Muscle of arm (tissue), 14 donors: ENCODE measurements at places on chromosomes 11 and 22.

- DNase-seq, result no peak
These were observed 33.2 kb downstream of the C11orf96 start for GRCh38 chr11:43975629-43976028.

- no peak for DNase-seq
These were observed 29.9 kb downstream of the TRPC6 start for GRCh38 chr11:101553891-101554292.

DNA sequence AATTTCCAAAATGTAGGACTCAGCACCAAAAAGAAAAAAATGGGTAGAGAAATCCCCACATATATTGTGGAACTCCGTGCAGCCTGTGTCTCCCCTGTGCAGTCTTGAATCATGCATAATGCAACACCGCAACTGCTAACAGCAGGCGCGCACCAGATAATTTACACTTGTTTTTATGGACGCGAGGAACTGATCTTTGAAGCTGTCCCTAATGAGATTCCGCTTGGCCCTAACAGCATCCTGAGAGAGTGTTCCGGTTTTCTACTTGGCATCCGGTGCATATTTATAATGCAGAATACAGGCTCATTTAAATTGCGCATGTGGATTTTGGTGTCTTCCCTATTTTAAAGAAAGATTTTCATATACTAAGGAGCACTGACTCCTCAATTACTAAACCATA lies 21.1 kb downstream of the MPPED2 start:
- DNase-seq, result no peak

GRCh38 chr11:70066628-70067027 lies 11.5 kb upstream of the ANO1 start:
- no peak for DNase-seq

GRCh38 chr11:23866641-23867040 lies 630.2 kb upstream of the LUZP2 start:
- DNase-seq, result no peak

GRCh38 chr22:43147821-43148220 lies 3.5 kb upstream of the TSPO start:
- no peak for DNase-seq

- no peak for DNase-seq
These were observed 24.1 kb upstream of the ASPHD2 start for GRCh38 chr22:26404851-26405421.
